ENCODE measurements at places on chromosomes 3 and 15. TPM values are rescaled to one million over a fixed set of nuclear protein-coding genes. Genes with fewer than 3 reads are reported as not detected.

Gene SPG11
- total RNA-seq: 90.9 TPM

Gene ERICH6
- total RNA-seq: not detected

Gene MINDY2
- 14.6 TPM for total RNA-seq

Gene NMNAT3
- total RNA-seq: 2.7 TPM

Gene TMEM45A
- total RNA-seq: 6.6 TPM

Gene CD96
- total RNA-seq: 97.9 TPM

Gene FLNB
- 17.5 TPM for total RNA-seq

- no peak for DNase-seq
These were observed 2.6 kb upstream of the PLOD2 start for GRCh38 chr3:146163584-146163983.

GRCh38 chr3:48636149-48636655 is 941 bp upstream of the SLC26A6 start:
- DNase-seq: no peak

GRCh38 chr15:28873585-28874190 is 12.1 kb upstream of the APBA2 start:
- no peak for DNase-seq

DNA sequence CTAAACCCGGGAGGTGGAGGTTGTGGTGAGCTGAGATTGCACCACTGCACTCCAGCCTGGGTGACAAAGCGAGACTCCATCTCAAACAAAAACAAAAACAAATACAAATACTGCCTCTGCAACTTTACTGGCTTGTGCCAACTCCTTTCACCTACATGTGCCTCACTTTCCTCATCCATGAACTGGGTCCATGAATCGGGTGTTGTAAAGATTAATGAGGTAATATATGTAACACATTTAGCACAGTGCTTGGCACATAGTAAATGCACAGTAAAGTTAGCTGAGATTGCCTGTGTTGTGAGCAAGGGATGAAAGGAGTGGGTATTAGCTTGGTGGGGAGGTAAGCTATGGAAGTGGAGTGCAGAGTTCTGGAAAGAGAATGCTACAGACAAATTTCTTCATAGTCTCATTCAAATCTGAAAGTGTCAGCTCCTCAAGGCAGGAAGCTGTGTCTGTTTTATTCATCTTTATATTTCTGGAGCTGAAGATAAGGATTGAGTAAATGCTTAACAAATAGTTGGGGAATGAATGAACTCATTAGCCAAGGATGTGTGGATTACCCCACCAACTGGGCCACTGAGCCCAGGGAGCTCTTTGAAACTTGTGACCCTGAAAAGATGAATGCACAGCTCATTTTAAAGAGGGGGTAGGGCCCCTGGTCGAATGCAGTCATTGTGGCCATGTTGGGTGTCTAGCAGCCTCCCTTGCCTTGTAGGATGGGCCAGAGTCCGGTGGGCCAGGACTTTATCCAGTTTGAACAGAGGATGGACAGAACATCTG is 7.7 kb upstream of the CDCP1 start:
- no peak for DNase-seq

DNA sequence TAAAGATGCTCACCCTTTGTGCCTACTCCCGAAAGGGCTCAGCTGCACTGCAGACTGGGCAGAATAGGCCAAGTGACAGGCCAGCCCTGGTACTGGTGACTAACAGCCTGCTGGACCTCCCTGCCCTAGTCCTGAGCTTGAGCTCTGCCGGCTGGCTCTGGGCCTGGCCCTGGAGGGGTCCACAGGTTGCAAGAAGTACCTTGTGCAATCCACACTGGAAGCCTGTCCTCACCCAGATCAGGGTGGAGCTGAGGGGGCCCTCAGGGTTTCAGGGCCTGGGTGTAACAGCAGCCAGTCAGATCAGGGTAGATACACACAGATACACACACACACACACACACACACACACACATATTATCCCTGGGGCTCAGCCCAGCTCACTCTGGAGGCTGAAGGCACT is 27.3 kb upstream of the PLA2G4D start:
- DNase-seq: no peak

DNA sequence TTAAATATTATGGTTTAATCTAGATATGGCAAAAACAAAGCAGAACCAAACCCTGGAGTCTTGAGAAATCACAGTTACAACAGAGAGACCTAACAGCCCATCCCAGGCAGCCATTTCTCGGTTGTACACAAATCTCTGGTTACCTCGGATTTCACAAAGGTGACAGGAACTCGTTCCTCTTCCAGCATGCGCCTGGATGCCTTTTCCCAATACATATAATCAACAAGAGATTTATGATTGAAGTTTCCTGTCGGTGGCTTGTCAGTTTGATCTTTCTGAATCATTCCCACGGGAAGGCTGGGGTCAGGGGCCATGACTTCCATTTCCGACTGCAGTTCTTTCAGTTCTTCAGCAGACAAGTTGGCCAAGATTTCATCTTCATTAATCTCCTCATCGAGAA is 445 bp downstream of the LMOD3 start:
- DNase-seq: no peak

GRCh38 chr3:4208556-4208955 is 94.6 kb upstream of the SETMAR start:
- no peak for DNase-seq

GRCh38 chr3:112334691-112335433 is 1.9 kb downstream of the CD200 start:
- no peak for DNase-seq

GRCh38 chr3:123021388-123021787 is 6.2 kb downstream of the SEMA5B start:
- no peak for DNase-seq

DNA sequence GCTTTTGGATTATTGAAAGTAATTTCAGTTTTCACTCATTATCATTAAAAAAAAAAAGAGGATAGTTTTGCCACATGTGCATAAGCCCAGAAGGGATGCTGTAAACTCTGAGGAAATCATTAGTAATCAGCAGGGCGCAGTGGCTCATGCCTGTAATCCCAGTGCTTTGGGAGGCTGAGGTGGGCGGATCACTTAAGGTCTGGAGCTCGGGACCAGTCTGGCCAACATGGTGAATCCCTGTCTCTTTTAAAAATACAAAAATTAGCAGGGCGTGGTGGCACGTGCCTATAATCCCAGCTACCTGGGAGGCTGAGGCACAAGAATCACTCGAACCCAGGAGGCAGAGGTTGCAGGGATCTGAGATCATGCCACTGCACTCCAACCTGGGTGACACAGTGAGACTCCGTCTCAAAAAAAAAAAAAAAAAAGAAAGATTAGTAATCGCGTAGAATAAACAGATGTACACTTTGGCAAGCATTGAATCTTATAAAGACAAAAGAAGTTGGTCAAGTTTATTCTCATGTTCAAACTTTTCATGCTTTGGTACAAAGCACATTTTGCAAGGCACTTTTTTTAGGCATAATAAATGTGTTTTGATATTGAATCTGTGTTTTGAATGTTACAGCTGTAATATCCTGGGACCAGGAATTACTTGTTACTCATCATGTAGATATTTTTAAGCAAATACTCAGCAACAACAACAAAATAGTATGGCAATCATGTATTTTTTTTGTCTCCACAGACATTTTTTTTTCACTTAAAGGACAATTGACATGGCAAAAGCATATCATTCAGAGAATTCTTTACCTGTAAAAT is 93.2 kb upstream of the AGTR1 start:
- no peak for DNase-seq

DNA sequence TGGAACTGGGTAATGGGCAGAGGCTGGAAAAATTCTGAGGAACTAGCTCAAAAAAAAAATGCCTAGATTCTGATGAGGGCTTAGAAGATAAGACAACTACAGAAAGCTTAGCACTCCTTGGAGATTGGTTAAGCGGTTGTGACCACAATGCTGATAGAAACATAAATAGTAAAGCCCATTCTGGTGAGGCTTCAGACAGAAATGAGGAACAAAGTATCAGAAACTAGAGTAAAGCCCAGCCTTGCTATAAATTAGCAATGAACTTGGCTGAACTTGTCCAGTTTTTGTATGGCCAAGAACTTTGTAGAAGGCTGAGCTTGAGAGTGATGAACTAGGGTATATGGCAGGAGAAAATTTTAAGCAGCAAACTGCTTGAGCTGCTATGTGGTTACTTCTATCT is 25.4 kb downstream of the GOLGB1 start:
- no peak for DNase-seq

GRCh38 chr3:178671377-178671776 is 135.1 kb downstream of the KCNMB2 start:
- no peak for DNase-seq

GRCh38 chr15:52730173-52730572 is 51.0 kb upstream of the ATOSA start:
- DNase-seq: no peak

DNA sequence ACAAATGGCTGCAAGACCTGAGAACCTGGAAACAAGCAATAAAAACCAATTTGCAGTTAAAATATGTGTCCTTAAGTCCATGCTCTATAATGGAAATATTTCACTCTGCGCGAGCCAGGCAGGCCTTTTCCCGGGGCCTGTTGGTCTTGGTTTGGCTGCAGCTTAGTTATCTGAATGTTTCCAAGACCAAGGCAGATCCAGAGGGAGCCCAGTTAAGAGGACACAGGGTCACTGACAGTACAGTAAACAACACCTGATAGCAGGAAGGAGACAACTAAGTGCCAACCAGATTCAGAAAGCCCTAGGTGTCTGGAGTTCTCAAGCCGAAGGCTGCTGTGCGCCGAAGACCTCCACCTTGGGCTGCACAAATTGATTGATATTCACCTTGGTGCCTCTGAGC is 32.8 kb downstream of the THSD4 start:
- no peak for DNase-seq

DNA sequence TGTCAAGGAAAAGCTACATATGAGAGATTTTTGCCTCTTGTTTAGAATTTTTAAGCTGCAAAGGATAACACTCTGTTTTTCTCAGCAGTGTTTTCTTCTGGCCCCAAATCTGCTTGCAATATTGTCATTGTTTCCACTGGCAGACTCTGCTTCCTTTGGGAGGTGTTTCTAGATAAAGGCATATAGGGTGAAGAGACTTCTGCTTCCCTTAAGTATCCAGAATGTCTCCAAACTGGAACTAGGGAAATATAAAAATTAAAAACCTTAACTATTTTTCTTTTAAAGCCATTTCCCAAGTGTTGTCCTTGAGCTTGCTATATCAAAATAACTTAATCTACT is 225.8 kb downstream of the CGGBP1 start:
- no peak for DNase-seq

DNA sequence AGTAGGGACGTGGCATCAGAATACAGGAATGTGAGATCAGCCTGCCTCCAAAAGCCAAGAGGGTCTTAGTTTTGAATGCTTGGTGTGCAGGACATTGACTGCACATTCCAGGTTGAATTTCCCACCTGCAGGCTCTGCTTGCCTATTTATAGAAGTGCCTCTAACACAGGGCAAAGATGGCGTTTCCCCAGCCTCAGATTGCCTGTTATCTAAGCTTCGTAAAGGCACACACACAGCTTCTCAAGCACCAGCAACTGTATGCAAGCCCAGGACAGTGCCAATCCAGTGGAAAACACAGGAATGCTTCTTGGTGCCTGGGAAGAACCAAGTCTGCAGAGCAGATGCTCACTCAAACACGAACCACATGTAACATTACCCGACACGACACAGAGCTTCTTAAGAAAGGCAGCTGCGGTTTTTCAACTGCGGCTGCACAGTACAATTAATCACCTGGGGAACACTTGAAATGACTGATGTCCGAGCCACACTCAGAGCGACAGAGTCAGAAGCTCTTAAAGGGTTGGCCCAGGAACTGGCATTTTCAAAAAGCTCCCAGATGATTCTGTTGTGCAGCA is 90.0 kb upstream of the ANKRD34C start:
- DNase-seq: no peak

DNA sequence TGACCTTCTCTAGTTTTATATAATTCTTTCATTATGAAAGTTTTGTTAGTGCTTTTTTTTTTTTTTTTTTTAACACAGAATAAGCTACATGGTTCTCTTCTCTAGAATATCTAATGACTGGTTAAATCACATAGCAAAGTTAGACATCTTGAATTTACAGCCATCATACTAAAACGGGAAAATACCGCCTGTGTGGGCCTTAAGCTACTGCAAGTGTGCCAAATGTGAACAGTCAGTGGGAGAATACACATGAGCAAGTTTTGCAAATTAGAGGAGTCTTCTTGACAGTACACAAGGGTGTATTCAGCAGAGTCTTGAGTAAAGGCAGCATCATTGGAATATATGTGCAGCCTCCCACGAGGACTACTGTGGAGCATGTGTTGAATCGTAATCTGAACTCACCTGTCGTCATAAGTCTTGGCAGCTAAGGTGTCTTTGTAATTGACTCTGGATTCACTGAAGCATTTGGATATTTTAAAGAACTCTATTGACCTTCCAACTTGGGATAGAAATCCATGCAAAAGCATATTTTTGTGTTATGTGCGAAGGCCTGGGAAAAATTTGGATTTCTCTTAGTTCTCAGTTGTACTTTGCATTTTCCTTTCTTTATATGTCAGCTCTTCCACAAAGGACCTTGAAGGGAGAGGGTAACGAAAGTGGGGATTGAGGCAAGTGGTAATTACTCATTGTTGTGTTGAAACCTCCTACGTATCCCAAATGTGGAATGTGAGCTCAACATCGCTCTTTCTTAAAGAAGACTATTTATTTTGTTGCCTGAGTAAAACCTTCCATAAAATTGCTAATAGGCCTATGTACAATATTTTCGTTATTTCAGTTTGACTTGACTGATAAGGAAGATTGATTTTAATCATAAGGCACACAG is 117.4 kb downstream of the ATG7 start:
- DNase-seq: no peak

DNA sequence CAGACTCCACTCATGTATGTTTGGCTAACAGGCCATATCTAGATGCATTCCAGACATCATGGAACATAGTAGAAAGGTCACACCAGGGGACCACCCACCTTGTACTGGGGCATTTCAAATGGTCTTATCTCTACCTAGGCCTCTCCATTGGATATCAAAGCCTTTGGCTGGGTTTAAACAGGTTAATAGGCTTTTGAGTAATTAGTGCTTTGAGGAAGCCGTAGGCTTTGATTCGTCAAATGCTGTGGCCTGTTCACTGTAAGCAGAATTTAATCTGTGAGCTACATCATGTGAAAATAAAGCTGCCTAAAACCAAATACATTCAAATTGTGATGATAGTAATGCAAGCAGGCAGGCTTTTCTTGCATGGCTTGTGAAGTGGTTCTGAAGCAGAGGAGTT is 129.5 kb downstream of the ST8SIA2 start:
- DNase-seq: no peak

DNA sequence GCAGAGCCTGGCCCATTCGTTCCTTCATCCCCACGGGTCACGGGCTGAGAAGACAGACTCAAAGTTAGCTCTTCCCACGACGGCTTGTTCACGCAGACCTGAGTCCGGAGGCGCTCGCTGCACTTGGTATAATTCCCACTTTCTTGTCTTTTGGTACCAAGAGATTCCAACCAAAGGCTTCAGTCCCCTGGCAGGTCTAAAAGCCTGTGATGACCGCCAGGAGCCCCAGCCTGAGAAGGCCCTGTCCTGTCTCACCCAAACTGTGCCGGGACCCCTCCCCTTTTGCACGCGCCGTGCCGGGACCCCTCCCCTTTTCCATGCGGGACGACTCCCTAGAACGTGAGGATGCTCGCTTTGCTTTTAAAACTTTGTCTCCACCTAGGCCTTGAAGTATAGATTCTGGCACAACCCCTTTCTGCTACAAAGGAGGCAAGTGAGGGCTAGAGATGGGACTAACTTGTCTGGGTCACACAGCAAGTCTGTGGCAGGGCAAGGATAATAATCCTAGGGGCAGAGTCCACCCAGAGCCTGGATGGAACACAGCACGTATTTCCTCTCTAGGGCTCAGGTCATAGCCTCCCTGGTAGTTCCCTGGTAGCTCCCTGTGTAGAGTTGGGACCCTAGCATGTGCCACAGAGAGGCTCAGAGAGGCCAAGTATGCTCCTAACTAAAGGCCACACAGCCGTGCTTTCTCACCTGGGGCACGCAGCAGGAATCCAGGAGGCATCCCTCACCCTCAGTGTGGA is 211.3 kb downstream of the XXYLT1 start:
- no peak for DNase-seq

All from activated naive CD4-positive, alpha-beta T cell treated with anti-CD3 and anti-CD28 coated beads, Interleukin-2, amount 50 U/mL, for 72 hours (primary cell).